Stimulated activated CD4-positive, alpha-beta T cell treated with anti-CD3 and anti-CD28 coated beads, Interleukin-2, amount 100 ng/mL, for 4 hours (primary cell): ENCODE measurements at places on chromosomes 1 and 21.
A peak's percentile ranks its signal among the peaks of the same experiment; 100 is the strongest.

DNA sequence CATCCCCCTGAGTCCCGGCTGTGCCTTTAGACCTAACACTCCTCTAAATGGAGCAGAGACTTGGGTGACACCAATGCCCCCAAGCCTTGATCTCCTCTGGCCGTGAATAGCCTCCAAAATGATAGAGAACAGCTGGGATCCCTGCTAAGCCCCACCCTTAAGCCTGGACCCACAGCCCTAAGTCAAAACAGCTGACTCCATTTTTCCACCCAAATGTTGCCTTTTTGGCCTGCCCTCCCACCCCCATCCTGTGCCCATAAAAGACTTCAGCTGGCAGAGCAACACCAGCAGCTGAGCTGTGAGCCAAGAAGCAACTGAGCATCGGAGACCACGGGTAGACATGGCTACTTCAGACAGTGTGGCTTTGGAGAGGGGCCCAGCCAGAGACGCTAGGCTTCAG lies 420.8 kb downstream of the NPHP4 start:
- no peak for DNase-seq

GRCh38 chr21:45041351-45041805 lies 33.0 kb upstream of the ADARB1 start:
- no peak for DNase-seq

DNA sequence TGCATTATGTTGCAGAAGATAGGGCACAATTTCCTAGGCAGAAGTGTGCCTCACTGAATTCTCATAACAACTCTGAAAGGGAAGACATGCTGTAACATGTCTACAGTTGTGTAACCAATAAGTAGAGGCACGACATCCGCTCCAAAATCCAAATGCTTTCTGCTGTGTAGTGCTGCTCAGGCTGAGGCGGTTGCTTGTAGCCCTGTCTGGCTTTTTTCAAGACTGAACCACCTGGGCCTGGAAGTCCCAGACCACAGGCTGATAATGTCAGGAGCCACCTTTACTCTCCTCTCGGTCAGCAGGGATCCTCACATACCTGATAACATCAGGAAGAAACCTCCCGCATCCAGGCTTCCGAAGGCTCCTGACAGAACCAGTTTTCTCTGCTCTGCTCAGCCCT lies 10.9 kb downstream of the AKNAD1 start:
- no peak for DNase-seq

GRCh38 chr1:95179205-95179986 lies 54.6 kb upstream of the RWDD3 start:
- DNase-seq = no peak

- no peak for DNase-seq
Observed at GRCh38 chr1:168235937-168236336, 10.1 kb downstream of the SFT2D2 start.

DNA sequence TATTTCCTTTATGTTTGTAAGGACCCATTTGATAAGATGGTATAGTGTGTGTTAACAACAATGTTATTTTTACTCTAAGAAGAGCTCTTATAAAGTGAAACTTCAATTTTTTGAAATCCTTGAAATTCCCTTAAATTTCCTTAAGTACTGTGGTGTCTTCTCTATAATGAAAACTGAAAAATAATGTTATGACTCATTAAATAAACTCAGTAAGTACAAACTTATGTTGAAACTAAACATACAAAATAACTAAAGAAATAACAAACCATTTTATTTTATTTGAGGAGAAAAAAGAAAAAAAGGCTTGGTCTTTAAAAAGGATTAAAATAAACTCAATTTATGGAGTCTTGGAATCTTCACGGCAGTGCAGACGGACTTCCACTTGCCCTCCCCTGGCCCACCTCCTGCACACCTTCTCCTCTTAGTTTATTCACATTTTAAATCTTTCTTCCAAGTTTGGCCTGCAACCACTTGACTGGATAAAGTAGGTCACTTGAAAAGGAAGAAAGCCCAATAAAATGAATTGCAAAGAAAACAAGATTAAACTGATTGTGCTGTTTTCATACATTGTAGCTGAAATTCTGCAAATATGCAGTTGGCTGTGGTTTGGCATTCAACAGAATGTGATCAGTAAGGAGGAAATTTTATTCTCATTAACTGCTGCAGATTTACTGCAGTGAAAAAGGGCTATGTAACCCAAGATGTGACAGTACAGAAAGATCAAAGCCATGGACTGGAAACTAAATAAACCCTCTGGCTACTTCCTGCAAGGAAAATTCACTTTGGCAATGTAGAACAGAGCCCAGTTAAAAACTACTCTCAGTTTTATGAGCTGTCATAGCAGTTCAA lies 48.5 kb upstream of the SCYL3 start:
- no peak for DNase-seq

DNA sequence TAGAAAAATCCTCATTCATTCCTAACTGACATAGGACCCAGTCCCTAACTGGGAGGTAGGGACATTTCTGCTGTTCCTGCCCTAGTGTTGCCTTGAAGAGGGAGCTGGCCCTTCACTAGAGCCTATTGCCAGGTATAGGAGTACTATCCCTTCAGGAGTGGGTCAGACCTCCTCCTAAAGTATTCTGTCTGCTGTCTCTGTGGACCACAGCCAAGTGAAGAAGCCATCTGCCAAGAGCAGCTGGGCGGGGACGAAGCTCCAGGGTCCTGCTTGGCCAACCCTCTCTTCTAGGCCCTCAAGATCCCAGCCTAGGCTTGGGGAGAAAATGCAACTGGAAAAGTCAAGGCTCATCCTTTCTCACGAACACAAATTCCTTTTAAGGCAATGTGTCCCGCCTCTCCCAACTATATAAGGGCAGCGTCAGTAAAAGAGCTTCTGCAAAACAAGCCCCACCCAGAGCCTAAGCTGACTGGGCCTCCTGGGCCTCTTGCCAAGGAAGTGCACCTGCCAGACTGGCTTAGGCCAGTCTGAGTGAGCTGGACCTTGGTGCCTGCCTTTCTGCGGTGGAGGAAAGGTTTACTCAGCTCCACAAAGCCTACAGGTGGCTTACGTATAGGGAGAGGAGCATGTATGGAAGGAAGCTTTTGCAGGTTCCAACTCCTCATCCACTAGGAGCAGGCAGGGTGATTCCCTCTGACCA lies 638 bp upstream of the TUFT1 start:
- no peak for DNase-seq

GRCh38 chr1:206516728-206516990 lies 9.3 kb downstream of the RASSF5 start:
- DNase-seq = no peak

- DNase-seq = no peak
Observed at GRCh38 chr1:221946768-221947167, 204.9 kb upstream of the DUSP10 start.

GRCh38 chr1:201570886-201571624 lies 32.1 kb downstream of the NAV1 start:
- DNase-seq = no peak

- DNase-seq = no peak
Observed at GRCh38 chr1:151006327-151007052, at the start of gene MINDY1. Gene MINDY1, minus strand, starts transcription at chr1:151006902. Its CDS starts 4,285 bp downstream, at chr1:151002617.

GRCh38 chr1:27018316-27018715 lies 5.7 kb upstream of the TENT5B start:
- DNase-seq = no peak

DNA sequence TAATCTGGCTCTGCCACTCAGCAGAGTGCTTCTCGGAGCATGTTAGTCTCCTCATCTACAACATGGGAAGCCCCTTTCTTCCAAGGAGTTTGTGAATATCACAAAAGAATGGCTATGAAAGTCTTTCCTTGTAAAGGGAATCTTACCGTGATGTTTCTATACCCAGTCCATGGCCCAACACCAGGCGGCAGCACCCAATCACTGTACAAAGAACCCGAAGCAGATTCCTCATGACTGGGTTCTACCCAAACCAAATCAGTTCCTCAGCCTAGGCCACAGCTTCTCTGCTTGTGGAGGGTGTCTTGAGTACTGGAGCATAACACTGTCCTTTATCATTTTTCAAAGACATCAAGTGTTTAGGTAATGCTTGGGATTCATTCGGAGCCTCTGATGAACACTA lies 16.6 kb upstream of the SLFNL1 start:
- DNase-seq = no peak

DNA sequence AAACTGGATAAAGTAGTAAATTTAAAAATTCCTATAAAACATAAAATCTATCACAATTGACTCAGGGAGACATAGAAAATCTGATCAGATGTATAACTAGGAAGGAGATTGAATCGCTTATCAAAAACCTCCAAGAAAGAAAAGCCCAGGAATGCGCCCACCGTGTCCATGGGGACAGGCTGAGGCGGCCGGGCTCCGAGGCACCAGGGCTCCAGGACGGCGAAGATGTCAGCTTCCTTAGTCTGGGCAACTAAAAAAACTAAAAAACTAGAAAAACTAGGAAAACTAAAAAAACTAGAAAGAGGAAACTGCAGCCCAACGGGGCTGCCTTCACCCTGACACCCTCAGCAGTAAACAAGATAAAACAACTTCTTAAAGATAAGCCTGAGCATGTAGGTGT lies 229.0 kb upstream of the RAB4A start:
- no peak for DNase-seq

DNA sequence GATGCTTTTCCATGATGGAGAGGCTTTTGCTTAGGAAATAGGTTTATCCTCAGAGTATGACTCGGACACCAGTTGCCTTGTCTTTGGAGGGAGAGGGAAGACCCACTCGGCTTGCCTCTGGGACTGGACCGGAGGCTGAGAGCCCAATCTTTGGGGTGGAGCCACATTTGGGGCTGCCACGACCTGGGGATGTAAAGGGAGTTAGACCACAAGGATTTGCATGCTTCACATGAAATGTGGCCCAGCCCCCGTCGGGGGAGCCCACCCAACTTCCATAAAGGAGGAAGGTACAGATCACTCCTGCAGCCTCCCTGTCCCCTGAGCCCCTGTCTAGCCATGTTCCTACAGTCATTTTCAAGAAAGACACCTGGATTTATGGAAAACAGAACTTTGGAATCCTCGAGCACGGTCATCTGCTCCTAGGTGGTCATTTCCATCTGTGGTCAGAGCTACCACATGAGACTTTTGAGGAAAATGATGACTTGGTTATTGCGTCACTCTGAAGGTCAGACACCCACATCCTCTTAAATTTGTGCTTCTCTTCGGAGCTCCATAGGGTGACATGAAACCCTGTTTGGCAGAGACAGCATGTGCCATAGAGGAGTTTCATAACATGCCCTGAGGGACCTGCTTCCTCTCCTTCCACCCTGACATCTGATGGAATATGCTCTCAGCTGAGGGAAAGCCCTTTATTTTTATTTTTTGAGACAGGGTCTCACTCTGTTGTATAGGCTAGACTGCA lies 99.4 kb upstream of the SLC45A1 start:
- no peak for DNase-seq

DNA sequence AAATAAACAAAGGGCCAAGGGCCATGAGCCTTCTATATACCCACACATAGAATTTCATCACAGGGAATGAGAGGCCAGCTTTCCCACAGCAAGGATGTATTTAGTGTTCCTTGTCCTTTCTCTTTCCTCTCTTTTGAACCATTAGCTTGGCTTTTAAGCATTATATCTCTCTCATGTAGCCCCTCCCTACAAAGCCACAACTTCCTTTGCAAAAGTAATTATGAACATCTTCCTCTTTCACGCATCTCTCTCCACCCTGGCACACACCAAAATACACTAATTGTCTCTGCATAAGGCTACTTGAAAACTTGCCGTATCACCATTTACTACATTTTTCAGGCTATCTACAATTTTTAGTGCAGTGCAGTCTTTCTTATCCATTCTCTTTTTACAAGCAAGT lies 1.9 kb upstream of the AK5 start:
- no peak for DNase-seq

DNA sequence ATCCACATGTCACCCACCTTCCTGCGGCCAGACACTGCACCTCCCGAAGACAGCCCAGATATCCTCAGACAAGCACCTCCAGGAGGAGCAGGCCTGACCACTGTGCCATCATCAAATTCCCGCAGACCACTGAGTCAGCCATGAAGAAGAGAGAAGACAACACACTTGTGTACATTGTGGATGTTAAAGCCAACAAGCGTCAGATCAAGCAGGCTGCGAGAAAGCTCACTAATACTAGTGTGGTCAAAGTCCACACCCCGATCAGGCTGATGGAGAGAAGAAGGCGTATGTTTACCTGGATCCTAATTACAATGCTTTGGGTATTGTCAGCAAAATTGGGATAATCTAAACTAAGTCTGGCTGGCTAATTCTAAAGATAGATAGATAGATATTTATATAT lies 41.4 kb upstream of the BECN2 start:
- DNase-seq = no peak

DNA sequence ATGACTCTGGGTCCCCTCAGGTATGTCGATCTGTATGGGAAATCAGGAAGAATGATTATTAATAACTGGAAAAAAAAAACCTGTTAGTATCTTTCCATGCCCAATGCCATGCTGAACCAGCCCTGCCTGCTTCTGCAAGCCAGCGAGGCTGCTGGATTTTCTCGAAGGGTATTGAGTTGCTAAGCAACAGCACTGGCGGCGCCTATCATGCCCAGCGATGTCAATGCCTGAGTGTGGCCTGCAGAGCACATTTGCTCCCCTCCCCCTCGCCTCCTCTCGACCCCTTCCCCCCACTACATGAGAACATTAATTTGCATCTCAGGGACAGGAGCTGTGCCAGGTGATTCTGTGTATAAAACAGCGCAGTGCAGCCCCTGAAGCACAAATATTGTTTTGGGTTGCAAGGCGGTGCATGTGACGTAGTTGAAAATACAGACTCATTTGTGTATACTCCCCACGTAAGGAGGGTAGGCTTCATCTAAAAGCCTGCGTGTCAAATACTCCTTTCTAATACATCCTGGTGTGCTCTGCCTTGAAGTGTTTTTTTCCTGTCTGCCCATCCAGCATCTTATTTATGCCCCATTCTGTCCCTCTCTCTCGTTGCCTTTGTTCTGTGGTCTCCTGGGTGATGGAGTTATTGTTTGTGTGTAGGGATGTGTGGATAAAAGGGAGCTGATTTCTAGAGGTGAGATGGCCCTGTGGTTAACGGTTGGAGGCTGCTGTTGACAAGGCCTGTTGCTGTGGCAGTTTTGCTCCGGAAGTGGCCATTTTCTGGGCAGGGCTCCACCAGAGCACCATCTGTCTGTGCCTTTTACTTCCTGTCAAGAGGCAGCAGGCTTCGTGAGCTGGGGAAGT lies 32.7 kb upstream of the ATP5PO start:
- peak; percentile 48 for DNase-seq

DNA sequence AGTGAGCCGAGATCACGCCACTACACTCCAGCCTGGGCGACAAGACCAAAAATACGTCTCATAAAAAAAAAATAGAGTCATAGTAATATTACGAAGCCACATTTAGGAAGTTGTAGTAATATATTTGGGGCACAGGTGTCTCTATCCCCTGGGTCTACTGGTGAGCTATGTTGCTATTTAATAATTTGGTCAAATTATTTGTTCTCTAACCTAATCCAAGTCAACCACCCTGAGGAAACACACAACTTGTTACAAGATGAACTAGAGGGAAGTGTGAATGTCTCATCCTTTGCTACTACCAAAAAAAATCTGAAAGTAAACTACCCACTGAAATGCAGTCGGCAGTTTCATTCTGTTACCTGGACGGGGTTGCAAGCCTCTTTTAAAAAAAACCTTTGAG lies 35.3 kb downstream of the RGS8 start:
- no peak for DNase-seq

GRCh38 chr1:24074817-24075589 lies 36.9 kb downstream of the MYOM3 start:
- DNase-seq = no peak
